CD4-positive, alpha-beta memory T cell (primary cell): ENCODE measurements at places on chromosomes 5 and 9.

GRCh38 chr9:129264388-129264787 lies 86.3 kb upstream of the IER5L start:
- no peak for DNase-seq

- no peak for DNase-seq
Observed at GRCh38 chr5:13408616-13409015, 535.9 kb downstream of the DNAH5 start.

DNA sequence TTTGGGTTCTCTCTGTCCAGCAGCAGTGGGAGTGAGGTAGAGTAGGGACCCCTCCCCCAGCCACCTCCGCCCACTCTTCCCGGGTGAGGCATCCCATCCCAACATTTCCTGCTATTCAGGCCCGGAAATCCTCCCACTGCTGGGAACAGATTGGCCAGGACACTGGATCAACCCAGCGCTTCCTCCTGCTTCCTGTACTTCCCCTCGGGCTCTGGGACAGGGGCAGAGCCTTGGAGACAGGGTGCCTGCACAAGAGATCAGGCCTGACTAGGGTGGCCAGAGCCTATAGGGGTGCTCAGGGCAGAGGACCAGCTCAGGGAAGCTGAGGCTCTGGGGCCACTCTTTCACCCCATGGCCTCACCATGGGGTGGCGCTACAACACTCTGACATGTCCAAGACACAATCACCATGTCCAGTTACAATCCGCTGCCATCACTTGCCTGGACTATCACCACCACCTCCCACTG lies 14.5 kb downstream of the SH2D3C start:
- no peak for DNase-seq

DNA sequence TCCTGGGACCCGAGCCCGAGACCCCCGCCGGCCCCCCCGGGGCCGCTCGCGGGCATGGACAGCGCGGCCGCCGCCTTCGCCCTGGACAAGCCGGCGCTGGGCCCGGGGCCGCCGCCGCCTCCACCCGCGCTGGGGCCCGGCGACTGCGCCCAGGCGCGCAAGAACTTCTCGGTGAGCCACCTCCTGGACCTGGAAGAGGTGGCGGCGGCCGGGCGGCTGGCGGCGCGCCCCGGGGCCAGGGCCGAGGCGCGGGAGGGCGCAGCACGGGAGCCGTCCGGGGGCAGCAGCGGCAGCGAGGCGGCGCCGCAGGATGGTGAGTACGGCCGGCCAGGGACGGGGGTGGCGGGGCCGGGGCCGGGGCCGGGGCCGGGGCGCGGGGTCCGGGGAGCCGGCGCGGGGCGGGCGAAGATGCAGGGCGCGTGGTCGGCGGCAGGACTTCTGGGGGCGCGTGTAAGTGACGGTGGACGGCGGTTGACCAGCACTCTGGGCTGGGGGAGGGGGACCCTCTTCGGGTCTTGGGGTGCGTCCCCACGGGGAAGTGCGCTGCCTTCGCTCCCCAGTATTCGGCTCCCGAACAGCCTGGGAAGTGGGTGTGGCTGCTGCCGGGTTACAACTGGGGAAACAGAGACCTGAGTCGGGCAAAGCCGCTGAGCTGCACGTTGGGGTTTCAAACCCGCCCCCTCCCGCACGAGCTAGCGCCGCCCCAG lies 520 bp downstream of the PRRX2 start:
- DNase-seq = no peak

GRCh38 chr9:133882849-133883755 lies 109.0 kb downstream of the VAV2 start:
- DNase-seq = no peak

DNA sequence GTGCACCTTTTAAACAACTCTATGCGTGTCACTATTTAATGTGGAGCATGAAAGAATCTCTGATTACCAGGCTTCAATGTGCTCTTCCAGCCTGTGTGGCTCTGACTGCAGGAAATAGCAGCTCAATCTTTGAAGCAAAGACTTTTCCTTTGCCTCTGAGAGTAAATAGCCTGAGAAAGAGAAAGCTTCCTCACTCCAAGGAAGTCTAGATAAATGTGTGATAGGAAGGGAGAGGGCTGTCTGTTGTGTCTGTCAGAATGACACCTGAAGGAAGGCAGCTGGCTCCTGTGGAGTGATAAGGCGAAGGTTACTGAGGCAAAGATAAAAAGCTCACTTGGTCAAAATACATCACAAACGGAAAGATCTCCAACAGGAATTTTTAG lies 205.3 kb upstream of the HAPLN1 start:
- no peak for DNase-seq

DNA sequence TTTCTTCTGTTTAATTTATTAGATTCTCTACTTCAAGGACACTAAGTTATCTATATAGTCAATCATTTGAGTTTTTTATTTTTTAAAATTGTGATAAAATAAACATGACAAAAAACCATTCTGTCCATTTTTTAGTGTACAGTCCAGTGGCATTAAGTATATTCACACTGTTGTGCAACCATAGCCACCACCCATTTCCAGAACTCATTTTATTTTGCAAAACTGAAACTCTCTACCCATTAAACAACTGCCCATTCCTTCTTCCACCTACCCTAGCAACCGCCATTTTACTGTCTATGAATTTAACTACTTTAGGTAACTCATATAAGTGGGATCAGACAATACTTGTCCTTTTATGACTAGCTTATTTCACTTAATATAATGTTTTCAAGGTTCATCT lies 275.6 kb downstream of the SH3GL2 start:
- no peak for DNase-seq

DNA sequence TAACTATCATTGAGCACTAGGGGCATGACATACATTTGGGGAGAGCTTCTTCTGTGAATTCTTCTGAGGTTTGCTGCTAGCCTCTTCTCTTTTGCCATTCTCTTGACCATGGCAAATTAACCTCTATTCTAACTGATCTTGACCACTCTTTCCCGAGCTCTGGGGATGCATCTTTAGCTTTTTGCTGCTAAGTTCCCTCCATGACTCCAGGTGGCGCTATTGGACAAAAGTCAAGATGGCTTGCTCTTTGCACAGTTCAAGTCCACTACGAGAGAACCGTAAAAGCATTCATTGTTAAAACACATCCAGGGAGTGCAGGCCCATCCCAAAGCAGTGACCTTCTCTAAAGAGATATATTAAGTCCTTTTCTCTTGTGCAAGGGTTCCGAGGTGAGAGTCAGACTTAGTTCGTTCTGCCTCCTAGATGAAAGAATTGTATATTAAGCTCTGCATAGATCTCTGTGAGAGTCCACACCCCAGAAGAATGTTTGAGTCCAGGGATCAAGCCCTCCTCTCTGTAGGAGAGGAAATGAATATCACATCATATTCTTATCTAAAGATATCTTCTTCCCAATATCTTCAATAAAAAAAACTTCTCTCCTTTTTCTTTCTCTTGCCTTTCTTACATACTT lies 1152.9 kb upstream of the CDH6 start:
- no peak for DNase-seq
